ENCODE measurements at places on chromosomes 1 and 21. TPM values are rescaled to one million over a fixed set of nuclear protein-coding genes. Genes with fewer than 3 reads are reported as not detected.

Gene DNMT3L
- not detected for total RNA-seq

Gene KCND3
- under 0.01 TPM for total RNA-seq

Gene CFHR4
- total RNA-seq, result not detected

Gene C4BPA
- not detected for total RNA-seq

Gene ORC1
- total RNA-seq, result 15.3 TPM

Gene BRDT
- total RNA-seq, result not detected

Gene OR2T8
- total RNA-seq, result not detected

Gene TFF1
- total RNA-seq, result not detected

Gene PCNX2
- total RNA-seq, result 12.2 TPM

Gene FAM43B
- not detected for total RNA-seq

Gene DESI2
- total RNA-seq, result 25.0 TPM

Gene PLA2G4A
- 7.5 TPM for total RNA-seq

Gene KRTAP21-2
- not detected for total RNA-seq

Gene CA6
- total RNA-seq, result not detected

Gene RIT1
- total RNA-seq, result 30.2 TPM

Gene SUSD4
- 3.2 TPM for total RNA-seq
